ENCODE measurements at places on chromosomes 7 and 10.

DNA sequence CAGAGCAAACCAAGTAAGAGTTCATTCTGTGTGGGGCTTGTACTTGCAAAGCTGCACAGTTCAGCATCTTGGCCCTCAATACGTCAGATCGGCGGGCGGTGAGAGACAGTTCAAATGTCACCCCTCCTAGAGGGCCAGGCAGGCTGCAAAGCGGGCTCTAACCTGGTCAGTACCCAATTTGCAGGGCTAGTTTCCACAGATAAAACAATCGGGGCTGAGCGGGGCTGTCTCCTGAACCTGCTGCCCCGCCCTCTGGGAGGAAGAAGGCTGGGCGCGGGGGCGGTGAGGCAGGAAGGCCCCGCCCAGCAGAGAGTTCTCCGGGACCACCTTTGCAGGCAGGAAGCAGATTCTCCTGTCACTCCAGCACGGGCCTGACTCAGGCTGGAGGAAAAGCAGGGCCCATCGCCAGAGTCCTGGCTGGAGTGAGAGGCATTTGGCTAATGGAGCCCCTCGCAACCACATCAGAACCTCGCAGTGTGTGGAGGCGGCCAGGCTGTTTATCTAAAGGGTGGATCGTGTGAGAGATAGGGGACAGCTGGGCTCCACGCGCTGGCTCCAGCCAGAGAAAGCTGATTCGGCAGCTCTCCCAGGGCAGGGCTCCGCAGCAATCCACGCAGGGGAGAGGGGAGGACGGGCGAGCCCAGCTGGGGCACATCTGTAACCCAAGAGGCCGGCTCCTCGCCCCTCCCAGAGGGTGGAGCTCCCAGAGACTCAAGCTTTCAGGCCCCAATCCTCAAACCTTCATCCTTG, 83.1 kb downstream of the SH3PXD2A start:
- DNase-seq = peak; percentile 33

DNA sequence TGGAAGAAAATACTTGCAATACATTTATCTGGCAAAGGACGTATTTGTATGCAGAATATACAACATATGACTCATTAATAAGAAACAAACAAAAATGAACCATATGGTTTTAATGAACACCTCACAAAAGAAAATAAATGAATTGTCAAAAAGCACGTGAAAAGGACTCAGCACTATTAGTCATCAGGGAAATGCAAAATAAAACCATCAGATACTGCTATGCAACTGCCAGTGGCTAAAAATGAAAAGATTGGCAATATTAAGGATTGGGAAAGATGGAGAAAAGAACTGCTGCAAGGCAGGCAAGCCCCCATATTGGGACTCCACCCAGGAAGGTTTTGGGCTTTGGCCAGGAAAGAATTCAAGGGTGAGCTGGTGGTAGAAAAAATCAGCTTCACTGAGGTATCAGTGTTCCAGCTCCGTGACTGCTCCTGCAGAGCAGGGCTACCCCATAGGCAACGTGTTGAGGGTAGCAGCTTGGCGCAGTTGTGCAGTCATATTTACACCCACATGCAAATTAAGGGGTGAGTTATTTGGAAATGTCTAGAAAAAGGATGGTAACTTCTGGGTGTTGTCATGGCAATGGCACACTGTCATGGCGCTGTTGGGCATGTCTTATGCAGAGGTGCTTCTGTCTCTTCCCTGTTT, 72.7 kb downstream of the CUBN start:
- DNase-seq = no peak

GRCh38 chr10:24958721-24959381, 6.4 kb upstream of the PRTFDC1 start:
- DNase-seq = no peak

DNA sequence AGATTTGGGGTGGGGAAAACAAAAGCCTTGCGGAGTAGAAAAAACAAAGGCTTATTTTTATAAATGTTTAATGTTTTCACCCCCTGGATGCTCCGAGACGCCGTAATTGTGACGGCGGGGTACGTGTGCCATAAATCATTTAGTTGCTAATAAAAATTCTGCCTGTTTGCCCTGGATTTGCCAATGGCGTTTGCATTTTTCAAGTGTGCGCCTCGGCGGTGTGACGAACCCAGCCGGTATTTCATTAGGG, 2.5 kb upstream of the TNRC18 start:
- DNase-seq = no peak

- no peak for DNase-seq
Observed at GRCh38 chr10:100167553-100168312, 18.1 kb downstream of the ERLIN1 start.

DNA sequence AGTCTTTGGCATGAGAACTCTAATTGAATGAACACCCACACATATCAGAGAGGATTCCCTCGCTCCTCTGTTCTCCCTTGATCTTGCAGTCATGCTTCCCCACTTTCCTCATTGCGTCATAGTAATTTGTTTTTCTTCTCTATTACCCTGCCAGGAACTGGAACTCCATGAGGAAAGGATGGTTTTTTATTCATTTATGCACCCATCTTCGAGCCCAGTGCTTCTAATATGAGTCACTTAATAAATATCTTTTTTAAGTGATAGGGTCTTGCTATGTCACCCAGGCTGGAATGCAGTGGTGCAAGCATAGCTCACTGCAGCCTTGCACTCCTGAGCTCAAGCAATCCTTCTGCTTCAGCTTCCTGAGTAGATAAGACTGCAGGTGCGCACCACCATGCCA, 83.5 kb downstream of the OTUD1 start:
- DNase-seq = no peak

- no peak for DNase-seq
Observed at GRCh38 chr7:11714676-11715075, 117.3 kb downstream of the THSD7A start.

DNA sequence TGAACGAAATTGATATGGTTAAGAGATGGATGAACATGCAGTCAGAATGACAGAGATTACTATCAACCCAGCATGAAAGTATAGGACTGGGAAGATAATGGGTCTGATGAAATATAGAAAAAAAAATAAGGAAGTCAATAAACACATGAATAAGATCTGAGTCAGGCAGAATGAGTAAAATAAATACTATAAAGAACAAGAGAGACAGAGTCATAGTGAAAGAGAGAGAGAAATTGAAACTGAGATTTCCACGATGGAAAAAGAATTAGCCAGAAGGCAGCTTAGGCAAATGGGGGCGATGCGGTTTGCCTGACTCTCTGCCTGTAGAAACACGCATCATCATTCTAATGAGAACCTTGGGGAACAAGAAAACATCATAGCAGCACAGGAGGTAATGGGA, 26.6 kb downstream of the SEMA3D start:
- no peak for DNase-seq

DNA sequence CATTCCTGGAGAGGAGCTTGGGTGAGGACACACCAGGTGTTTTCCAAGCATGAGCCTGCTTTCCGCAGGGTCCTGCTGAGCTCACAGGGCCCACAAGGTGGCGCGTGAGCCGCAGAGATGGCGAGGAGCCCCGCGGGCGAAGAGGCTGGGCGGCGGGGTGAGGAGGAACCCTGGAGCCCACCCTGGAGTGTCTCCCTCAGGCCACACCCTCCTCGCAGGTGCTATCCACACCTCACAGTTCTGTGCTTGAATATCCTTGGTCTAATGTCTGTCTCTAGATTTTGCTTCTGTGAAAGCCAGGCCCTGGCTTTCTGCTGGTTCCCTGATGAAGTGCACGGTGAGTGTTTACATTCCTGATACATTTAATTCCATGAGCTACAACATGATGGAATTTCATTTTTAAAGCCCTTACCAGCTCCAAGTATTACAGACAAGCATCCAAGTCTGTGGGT, 433.6 kb downstream of the ACTR3B start:
- no peak for DNase-seq

Measured in stimulated activated CD8-positive, alpha-beta memory T cell treated with anti-CD3 and anti-CD28 coated beads, Interleukin-4, amount 100 ng/mL, for 24 hours (primary cell).